ENCODE measurements at places on chromosomes 6 and 20.

- no peak for DNase-seq
Measured at GRCh38 chr20:53001498-53002301, 29.5 kb downstream of the TSHZ2 start.

DNA sequence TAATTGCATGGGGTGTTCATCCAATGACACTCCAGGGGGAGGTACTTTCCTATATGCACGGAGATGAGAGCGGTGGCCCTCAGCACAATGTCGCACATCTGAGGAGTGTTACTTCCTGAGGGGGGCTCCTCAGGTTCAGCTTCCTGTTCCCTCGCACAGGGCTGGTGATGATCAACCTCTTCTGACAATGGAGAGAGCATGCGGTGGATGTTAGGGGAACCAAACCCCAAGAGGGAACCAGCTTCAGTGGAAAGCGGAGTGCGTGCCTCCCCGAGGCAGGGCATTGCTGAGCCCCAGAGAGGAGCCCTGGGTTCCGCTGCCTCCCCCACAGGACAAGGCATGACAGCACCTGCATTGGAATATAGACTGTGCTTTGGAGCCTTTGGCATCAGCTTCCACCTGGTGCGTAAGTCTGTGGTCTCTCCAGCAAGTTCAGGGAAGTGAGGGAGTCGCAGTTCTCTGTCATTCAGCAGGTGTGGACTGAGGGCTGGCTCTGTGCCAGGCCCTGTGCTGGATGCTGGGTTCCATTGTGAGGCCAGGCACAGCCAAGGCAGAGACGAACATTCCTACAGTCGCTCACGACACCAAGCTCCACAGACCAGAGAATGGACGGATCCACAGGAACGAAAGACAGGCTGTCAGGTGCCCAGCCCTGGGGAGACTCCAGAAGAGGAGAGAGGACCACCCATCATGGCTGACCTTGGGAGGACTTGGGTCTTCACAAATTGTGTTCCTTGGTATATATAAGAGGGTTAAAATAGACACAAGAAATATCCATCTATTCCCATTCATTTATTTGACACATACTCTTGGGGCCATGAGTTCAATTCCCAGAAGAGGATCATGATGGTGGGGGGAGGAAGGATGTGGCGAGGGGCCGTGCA lies 3.9 kb upstream of the ZNF831 start:
- DNase-seq: peak; percentile 10

DNA sequence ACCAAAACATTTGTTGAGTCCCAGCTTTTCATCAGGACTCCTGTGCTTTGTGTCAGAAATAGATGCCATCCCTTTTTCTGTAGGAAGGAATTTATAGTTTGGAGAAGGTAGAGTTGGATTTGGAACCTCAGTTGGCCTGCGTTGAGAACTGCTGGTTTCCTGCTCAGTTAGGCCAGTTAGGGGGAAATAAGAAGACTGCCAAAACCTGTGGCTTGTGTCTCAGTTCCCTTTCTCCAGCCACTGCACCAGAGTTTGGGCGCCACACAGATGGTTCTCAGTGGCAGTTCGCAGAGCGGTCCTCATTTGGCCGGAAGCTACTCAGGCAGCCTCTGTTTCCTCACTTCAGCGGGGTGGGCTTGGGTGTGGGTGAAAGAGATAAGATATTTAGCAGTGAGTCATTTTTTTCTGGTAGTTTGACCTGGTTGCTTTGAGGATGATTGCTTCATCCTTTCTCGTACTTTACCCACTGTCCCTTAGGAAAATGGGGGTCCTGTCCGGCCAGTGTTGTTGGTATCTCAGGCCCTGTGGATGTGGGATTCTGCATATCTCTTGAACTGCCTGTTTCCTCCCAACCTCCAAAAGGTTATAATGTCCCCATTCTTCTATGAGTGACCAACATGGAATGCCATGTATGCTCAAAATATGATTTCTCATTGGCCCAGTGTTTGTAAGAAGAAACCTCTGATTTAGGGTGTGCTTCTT lies 53.7 kb downstream of the JARID2 start:
- DNase-seq: no peak

DNA sequence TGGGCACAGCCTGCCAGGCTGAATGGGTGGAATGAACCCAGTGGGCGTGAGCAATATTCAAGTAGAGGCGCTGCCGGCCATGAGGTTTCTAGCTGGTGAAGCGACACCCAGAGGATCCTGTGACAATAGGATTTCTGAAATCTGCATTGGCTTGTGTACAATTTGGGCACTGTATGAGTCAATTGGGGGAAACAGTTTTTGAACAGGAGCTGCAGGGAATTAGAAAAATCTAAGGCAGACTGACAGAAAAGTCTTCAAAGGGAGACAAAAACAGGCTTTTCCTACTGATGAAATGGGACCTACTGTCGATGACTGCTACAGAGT lies 148.8 kb upstream of the PROKR2 start:
- no peak for DNase-seq

DNA sequence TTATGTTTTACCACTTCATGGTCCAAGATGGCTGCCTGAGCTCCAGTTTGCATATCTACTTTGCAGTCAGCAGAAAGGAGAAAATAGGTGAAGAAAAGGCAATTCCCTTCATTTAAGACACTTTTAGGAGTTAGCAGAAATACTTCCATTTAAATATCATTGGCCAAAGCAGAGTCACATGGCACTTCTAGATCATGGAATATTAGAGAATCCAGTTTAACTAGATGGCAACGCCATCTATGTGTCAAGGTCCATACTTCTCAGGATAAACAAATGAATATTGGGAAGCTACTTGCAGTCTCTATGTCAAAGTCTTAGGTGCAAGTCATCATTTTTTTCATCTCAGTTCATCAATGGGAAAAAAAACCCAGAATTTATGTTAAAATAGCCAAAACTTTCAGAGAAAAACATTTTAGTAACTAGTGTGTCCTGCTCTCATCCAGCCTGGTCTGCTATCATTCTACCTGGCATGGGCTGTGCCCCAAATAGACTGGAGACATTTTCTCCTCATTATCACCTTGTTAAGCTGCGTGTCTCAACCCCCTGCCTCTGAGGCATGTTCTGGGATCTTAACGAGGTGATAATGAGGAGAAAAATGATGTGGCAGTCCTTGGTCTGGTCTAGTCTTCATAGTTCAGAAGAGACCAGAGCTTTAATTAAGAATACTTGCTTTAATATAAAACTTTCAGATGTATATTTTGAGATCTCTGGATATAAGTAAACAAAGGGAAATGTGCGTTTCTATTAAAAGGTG lies 227.3 kb downstream of the TBX18 start:
- DNase-seq: no peak

GRCh38 chr20:44703183-44703925 lies 11.8 kb upstream of the CCN5 start:
- DNase-seq: no peak

GRCh38 chr6:24565196-24565595 lies 70.4 kb downstream of the ALDH5A1 start:
- no peak for DNase-seq

DNA sequence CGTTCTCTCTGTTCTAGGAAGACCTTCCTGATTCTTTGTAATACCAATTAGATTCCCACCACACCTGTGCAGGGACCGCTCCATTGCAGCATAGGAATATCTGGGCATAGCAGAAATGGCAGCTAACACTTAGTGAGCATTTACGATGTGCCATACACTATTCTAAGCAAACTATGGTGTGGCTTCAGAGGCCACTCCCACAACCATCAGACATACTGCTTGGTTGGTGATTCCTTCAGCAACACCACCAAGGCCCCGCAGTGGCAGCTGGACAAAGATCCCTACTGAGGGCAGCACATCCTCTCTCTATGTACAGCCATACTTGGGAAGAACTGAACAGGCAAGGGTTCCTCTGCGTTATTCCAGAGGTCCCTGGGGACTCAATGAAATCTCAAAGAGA lies 6.2 kb downstream of the KCNK5 start:
- no peak for DNase-seq

DNA sequence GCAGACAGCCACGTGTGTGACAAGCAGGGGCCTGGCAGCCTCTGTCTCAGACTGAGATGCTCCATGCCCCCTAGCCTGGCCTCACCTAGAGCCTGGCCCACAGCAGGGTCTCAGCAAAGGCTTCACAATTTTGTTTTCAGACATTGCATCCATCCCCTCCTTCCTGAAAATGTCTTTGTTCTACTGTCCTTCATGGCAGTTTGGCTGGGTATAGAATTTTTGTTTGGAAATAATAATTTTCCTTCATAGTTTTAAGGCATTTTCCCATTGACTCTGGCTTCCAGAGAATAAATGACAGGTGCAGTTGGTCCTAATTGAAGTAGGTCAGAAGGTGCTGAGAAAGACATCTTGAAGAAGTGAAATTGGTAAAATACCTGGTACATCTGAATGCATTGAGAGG lies 216.2 kb downstream of the EYA2 start:
- no peak for DNase-seq

- DNase-seq: no peak
Measured at GRCh38 chr20:37388831-37389230, 42.9 kb downstream of the SRC start.

DNA sequence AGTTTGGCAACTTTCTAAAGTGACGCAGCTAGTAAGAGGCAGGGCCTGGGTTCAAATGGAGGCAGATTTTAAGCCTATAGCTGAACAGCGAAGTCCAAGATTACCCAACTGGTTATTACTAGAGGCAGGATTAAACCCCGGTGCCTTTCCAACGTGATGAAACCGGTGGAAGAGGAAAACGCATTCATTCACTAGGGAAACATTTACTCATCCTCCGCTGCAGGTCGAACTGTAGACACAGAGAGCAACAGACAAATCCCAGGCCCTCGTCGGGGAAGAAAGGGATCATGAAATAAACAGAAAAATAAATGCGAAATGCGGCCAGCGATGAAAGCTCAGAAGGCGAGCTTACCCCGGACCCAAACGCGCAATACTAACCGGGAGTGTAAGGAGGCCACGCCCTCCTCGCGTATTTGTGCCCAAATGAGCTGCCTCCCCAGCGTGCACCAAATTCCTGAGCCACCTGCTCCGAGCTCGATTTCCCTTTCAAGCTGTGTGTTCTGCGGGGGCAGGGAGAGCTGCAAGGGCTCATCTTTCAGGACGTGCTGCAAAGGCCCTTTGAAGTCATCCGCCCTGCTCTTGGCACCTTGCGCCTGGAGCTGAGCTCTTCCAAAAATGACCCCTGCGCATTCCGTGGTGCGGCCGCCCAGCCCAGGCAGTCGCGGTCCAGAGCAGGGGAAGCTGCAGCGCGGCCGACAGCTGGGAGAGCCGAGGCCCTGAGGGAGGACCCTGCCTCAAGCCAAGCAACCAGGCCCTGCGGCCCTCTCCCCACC lies 46.9 kb downstream of the PDYN start:
- no peak for DNase-seq

- no peak for DNase-seq
Measured at GRCh38 chr6:125944434-125944816, 12.1 kb upstream of the HINT3 start.

- DNase-seq: no peak
Measured at GRCh38 chr20:46488451-46488850, 24.9 kb downstream of the ZNF334 start.

DNA sequence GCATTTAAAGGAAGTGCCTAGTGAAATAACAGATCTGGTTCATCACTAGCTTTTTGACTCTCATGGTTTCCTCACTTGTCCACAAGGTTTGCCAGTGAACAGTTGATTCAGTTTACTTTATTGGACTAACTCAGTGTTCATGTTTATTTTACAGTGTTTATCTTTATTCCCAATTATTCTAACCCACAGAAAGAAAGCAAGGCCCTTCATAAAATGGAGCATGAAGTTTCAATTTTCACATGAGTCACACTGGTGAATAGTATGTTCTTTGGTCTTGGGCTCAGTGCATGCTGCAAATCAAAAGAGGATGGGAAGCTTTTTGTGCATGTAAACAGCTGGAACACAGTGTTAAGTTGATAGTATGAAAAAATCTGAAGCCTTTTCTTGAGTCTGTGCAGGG lies 217.6 kb upstream of the HDDC2 start:
- no peak for DNase-seq

- DNase-seq: no peak
Measured at GRCh38 chr6:30319146-30319835, 7.4 kb upstream of the TRIM39 start.

GRCh38 chr6:137349856-137350830 lies 131.0 kb upstream of the IFNGR1 start:
- DNase-seq: no peak

DNA sequence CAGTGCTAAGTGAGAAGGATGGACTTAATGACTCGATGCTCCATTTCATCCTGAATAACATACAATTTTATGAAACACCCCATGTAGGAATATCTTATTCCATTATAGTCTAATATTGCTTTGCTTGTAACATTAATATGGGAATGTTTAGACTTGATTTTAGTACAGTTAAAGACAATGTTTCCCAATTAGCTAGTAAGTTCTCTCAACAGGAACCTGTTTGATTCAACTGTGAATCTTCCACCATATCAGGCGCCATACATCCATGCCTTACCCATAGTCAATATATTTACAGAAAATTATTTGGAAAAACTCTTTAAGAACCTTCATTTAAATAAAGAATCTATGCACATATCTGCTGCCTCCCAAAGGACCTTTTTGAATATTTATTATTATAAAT lies 3.3 kb downstream of the NDRG3 start:
- DNase-seq: no peak

GRCh38 chr6:13038315-13038714 lies 290.0 kb downstream of the TBC1D7 start:
- DNase-seq: no peak

DNA sequence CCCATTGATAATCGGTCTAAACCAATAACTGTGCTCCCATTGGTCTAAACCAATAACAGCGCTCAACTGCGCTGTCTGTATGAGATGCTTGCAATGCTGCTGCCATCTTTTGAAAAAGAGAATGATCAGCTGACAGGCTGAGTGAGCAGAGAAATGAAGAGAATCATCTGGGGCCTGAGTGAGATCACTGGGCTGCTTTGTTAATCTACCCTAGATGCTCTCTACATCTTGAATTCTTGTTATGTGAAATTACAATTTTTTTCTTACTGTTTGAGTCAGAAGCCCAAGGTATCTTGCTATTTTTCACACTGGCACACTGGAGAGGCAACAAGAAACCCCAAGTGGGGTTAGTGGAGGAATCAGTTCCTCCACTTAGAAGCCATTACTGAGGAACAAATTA lies 91.5 kb upstream of the GCM1 start:
- no peak for DNase-seq

- no peak for DNase-seq
Measured at GRCh38 chr20:50182346-50182745, 8.3 kb upstream of the CEBPB start.

GRCh38 chr6:154960299-154960843 lies 34.7 kb upstream of the TIAM2 start:
- no peak for DNase-seq

- peak; percentile 73 for DNase-seq
Measured at GRCh38 chr20:30811885-30812671, 445.4 kb upstream of the DEFB115 start.

All from NCI-H748 treated with DMSO at 0.1 percent for 48 hours (cell line).